Aorta (tissue), 5 donors: ENCODE measurements at places on chromosomes 12 and 14.

- DNase-seq, result no peak
These were observed 212.6 kb upstream of the LHX5 start for GRCh38 chr12:113684053-113684907.

- no peak for DNase-seq
These were observed 132.6 kb downstream of the NTS start for GRCh38 chr12:86006727-86007126.

- no peak for DNase-seq
These were observed 148.0 kb upstream of the NUDT4 start for GRCh38 chr12:93229494-93230325.

DNA sequence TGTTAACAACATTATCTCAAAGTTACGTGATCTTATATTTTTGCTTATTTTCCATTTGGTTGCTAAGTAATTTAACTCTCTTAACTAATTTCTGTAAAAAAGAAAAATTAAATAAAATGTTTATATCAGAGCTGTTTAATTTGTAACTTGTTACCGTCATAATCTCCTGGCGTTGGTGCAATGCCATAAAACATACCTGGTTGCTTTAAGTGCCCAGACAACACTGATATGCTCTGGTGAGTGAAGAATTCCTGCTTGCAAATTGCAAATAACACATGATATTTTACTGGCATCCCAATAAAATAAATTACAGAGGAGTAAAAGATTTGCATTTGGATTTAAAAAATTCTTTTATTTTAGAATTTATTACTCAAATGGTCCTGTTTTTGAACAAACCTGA, 640.1 kb upstream of the MIS18BP1 start:
- no peak for DNase-seq

DNA sequence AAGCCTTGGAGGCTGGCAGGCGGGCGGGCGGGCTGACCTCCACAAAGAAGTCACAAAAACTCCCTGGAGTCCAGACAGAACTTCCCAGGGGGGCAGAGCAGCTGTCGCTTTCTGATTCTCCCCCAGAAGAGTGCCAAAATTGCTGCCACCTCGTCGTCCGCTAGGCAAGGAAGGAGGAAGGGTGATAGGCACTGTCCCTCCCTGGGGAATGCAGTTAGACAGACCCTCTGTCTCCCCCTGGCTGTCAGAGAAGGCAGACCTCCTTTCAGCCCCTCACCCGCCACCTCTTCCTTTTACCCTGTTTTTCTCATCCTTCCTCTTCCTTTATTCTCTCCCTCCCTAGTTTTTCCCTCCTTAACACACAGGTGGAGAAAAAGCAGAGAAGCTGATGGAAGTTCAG, 18.7 kb downstream of the GRIN2B start:
- DNase-seq, result no peak

GRCh38 chr12:23634344-23634743, 315.1 kb downstream of the SOX5 start:
- DNase-seq, result no peak

DNA sequence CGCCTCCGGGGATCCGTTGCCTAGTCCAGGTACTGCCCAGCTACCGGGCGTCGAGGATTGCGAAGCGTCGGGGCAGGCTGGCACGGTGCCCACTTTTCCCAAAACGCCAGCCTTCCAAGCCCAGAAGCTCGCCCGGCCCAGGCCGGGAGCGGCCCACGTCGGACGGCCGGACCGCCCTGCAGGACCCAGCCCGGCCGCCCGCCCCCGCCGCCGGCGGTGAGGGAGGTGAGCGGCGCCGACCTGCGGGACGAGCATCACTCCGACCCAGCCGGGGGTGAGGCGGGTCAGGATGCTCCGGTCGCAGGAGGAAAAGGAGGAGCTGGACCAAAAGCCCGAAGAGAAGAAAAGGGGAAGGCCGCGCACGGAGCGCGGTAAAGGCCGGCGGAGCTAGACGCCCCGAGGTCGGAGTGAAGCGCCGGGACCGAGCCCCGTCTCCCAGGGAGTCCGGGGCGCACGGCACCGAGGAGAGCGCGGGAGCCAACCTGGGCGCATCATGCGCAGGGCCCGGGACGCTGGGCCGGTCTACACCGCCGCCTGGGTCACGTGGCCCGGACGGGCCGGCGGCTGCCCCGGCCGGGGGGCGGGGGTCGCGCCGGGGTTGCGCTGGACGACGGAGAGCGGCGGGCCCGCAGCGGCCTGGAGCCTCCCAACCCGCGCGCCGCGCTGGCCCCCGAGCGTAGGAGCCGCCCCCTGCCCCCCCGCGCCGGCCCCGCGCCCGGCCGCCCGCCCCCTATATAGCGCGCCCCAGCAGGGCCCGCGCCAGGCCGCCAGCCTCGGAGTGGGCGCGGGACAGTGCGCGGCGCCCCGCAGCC, at the start of gene AQP5:
Gene AQP5, plus strand, starts transcription at position 762 of the 812 bp plus-strand sequence. CDS start 146 bp downstream, outside the sequence.
- peak; percentile 81 for DNase-seq

GRCh38 chr14:68744613-68745012, 48.3 kb downstream of the ZFP36L1 start:
- no peak for DNase-seq

DNA sequence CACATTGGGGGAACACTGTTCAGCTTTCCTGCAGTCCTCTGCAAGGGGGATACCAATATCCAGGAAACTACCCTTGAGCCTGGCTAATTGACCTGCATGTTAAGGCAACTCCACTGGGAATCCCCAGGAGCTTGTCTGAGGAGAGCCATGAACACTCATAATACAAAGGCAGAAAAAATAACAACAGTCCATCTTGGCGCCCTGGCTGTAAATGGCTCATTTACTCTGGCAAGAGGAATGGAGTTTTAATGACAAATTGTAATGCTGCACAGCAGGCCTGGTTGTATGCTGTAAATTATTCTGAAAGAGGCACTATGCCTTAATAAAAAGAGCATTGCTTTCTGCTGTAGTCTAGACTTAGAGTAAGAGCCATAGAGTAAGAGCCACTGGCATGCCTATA, 58.3 kb downstream of the SLC8A3 start:
- no peak for DNase-seq

GRCh38 chr12:92369636-92370035, 224.0 kb upstream of the BTG1 start:
- no peak for DNase-seq

DNA sequence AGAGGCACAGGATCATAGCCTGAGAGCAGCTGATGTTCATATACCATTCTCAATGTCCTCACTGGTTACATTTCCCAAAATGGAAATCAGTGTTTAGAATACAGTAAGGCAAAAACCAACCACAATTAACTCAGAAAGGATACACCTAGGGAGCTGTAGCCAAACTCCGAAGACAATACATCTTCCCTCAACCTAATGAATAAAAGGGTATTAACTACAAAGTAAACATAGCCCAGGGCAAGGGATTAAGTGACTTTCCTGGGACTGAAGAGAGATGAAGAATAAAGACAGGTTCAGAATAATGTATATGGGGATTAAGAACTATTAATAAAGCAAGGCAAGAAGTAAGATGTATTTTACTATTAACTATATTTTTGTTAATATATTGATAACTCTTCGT, 79.5 kb downstream of the RPS29 start:
- no peak for DNase-seq

GRCh38 chr12:9027161-9028059, 38.1 kb downstream of the KLRG1 start:
- DNase-seq, result no peak

- no peak for DNase-seq
These were observed 404.2 kb downstream of the DAD1 start for GRCh38 chr14:22184830-22185168.

GRCh38 chr14:28102001-28102400, 664.6 kb upstream of the FOXG1 start:
- no peak for DNase-seq

DNA sequence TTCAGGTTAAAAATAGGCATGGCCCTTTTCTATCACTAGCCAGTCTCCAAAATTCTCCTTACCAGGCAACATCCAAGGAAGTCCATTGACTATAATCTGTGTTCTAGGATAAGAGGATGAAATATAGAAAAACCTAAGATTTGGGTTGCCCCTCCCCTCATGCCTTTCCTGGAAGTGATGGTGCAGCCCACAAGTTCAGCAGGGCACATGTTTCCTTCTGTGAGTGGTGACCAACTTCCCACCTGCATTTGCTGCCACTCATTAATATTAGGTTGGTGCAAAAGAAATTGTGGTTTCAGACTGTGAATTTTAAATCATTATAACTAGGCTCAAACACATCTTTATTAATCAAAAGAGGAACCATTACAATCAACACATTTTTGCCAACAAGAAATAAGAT, 250.5 kb upstream of the FKBP4 start:
- DNase-seq, result no peak

DNA sequence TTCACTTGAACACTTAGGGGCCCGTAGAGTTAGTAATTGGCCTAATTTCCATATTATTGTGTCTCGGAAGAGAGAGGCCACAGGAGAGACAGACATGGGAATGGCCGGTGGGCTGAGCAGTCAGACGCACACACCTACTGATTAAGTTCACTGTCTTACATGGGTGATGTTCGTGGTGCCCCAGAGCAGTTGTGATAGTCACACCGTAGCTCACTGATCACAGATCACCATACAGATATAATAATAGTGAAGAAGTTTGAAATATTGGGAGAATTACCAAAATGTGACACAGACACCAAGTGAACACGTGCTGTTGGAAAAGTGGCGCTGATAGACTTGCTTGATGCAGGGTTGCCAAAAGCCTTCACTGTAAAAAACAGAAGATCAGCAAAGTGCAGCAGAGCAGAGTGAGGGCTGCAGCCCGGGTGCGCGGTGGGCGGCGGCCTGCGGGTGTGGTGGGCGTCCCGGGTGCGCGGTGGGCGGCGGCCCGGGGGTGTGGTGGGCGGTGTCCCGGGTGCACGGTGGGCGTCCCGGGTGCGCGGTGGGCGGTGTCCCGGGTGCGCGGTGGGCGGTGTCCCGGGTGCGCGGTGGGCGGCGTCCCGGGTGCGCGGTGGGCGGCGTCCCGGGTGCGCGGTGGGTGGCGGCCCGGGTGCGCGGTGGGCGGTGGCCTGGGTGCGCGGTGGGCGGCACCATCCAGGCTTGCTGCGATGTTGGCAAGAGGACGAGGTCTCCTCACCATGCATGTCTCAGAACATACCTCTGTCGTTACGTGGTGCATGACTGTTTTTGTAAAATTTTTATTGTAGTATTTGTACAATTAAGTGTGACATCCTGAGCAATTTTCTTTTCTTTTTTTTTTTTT, 34.3 kb upstream of the TEX22 start:
- DNase-seq, result peak; percentile 57

DNA sequence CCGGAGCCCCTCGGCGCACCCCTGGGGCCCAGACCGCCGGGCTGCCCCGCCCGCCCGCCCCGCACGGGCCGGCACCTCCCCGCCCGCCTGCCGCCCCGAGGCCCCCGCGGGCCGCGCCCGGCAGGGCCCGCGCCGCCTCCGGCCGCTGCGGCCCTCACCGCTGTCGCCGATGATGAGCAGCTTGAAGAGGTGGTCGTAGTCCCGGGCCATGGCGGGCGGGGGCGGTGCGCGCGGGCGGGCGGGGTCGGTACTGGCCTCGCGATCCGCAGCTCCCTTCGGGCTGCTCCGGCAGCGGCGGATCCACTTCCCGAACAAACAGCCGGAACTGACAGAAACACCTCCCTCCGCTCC, at the start of gene RAB35:
Gene RAB35, minus strand, starts transcription at position 313 of the 351 bp plus-strand sequence. Its CDS starts 103 bp downstream, at position 210.
- DNase-seq, result no peak

DNA sequence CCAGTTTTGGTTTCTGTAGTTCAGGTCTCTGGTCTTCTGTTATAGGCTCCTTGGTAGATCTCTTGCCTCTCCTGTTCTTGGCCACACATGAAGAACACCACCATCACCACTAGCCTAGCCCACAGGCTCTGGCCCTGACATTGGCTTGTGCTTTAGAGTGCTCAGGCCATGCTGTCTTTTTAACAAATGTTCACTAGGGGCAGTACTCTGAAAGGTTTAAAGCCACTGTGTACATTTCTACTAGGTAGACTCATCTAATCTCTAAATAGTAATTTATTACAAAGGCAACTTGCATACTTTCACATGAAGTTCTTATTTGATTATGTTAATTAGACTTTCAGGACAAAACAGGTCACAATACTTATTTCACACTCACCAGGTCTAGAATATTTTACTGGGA, 38.3 kb downstream of the PDE6H start:
- DNase-seq, result no peak

- DNase-seq, result no peak
These were observed 21.3 kb downstream of the SCAF11 start for GRCh38 chr12:45969084-45969483.

- no peak for DNase-seq
These were observed 182.7 kb downstream of the KTN1 start for GRCh38 chr14:55762595-55763232.

DNA sequence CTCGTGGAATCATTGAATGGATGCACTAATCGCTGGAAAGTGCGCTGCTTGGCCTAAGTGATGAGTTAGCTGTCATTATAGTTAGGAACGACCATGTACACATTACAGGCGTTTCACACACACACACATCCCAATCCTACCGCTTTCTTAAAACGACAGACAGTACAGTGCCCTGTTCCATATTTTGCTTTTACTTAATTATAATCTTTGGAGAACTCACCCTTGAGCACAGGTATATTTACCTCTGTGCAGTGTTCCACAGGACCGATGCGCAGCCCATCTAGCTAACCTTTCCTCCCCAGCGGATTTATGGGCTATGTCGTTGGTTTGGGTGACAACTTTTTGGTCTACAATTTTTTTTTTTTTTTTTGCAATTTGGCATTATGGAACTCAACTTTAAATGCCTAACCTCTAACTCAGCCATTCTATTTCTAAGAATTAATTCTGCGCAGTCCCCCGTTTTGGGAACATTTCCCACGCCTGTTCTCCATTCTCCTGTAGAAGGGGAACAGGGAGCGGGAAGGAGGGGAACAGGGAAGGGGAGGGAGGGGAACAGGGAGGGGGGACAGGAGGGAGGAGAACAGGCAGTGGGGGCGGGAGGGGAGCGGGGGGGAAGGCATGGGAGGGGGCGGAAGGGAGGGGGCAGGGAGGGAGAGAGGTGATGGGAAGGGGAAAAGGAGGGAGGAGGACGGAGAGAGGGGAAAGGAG, 663 bp upstream of the ULK1 start:
- no peak for DNase-seq

DNA sequence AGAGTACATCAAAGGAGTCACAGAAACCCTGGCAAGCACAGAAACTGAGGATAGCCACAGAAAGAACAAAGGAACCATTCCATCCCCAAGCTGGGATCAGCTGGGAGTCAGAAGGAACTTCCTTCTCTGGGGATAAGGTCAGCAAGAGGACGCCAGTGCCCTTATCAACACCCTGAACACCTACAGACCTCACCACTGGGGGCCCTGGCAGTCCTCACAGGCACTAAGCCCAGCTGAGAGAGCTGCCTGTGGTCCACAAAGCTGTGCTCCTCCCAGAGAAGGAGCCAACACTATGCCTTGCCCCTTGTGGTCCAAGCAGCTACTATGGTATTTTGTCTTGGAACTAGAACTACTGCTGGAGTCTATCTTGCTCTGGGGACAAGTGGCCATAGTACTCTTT, 171.1 kb upstream of the CCDC196 start:
- no peak for DNase-seq
